ENCODE measurements at places on chromosomes 2 and 18.

DNA sequence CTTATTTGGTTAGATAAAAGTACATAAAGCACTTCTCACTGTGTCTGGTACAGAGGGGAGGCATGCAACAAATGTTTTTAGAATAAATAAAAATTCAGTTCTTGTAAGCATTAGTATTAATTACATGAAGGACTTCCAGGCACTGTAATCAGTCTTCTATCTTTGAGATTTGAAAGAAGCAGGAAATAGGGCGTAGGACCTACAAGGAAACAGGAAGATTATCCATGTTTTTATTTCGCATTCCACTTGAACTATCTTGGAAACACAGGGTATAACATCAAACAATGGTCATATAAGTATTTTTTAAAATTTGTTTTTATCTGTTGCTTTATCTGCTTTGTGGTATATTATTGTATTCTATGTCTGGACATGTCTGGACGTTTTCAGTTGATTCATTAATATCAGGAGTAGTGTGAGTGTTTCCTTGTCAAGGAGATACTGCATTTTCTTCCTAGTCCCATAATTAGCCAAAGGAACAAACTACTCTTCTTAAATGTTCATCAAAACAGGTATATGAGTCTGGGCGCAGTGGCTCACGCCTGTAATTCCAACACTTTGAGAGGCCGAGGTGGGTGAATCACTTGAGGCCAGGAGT is 32.5 kb downstream of the BMPR2 start:
- no peak for DNase-seq

DNA sequence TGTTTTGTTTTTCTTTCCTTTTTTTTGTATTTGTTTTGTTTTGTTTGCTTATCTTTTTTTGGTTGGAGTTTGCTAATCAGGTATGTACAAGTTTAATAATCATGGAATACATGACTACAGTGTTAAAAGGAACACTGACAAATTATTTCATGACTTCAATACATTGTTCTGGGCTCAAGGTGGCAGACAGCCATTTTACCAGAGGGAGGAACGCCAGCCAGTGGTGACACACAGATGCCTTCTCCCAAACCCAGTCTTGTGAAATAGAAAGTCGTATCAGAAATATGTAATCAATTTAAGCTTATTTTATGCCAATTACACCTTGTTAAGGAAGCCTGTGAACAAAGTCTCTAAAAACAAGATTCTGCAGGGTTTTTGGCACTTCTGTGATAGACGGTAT is 264.0 kb upstream of the EPHA4 start:
- no peak for DNase-seq

DNA sequence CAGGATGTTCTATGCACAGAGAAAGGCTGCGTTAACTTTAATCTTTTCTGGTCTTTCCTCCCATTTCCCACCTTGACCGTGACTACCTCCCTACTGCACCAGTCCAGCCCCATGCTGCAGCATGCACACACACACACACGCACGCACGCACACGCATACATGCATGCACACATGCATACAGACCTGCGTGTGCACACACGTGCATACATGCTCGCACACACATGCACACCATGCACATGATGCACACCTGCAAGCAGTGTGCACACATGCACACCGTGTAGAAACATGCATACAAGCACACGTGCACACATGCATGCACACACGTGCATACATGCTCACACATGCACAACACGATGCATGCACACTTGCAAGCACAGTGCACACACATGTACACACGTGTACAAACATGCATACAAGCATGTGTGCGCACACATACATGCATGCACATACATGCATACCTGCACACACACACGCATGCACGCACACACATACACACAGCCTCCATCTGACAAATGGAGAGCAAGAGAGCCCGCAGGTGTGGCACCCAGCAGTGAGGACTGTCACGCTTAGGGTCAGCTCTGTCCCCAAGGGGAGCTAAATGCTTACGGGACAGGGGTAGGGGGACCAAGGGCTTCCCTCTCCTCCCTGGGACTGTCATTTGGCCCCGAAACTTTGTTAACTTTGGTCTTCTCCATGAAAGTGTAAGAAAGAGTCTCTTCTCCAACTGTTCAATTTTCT is 18.2 kb downstream of the SNORC start:
- no peak for DNase-seq

- no peak for DNase-seq
These were observed 9.6 kb upstream of the PROM2 start for GRCh38 chr2:95264624-95265023.

- DNase-seq: no peak
These were observed 89.5 kb downstream of the CERS6 start for GRCh38 chr2:168545439-168546082.

Measured in ovary (tissue), 10 donors.